ENCODE measurements at places on chromosomes 12 and 14. TPM values are rescaled to one million over a fixed set of nuclear protein-coding genes. Genes with fewer than 3 reads are reported as not detected.

KRT83 gene
- 1.4 TPM for total RNA-seq

GRCh38 chr12:117084405-117085317, 14.6 kb downstream of the TESC start:
- no peak for DNase-seq

- DNase-seq: no peak
These were observed 1.7 kb downstream of the ATF7 start for GRCh38 chr12:53624458-53624857.

GTF2A1 gene
- total RNA-seq: 32.0 TPM

DNA sequence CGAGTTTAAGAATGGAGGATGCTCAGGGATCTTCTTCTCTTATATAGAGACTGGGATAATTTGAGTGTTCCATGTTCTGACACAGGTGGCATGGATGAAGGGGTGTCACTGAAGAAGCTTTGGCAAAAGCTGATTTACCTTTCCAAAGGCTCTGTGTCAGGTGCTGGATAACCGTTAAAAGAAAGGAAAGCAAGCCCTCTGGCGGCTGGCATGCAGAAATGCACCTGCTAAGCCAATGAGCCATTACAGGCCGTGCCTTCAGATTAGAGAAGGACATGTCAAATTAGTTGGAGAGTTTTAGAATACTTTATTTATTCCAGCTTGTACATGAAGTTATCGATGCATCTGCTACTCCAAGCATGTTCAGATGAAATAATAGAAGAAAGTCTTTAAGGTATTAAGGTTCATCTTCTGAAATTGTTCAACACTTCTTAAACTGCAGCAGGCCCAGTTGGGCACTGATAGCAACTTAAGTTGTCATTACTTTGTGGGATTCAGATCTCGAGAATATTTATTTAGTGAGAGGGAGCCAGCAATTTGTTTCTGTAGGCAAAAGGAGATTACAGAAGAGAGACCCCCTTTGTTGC, 678.2 kb downstream of the NRXN3 start:
- DNase-seq: peak; percentile 48

ESRRB gene
- total RNA-seq: not detected

AICDA gene
- total RNA-seq: not detected

NYNRIN gene
- 0.12 TPM for total RNA-seq

TAS2R7 gene
- total RNA-seq: not detected

DNA sequence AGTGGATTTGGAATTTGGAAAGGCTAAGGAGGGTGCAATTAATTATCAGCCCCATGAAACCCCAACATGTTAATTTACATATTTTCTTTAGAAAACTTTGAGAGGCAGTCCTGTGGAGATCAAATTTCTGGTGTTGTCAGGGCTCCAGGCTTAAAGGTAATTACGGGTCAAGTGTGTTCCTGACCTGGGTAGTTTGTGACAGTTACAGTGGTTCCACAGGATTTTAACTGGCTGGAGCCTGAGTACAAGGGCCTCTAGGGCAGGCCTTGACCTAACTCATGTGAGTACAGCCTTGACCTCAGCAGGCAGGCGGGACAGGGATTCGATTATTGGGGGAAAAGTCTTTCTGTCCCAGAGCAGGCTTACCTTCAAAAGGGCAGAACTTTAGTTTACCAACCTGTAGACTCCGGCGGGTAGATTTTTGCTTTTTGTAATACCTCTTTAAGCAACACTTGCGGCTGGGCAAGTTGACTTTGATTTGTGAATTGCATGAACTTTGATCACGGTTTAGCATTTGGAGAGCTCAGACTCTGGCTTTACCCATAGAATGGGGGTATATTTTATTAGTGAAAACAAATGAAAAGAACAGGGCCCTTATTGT, 8.4 kb upstream of the PPTC7 start:
- DNase-seq: no peak

CMKLR1 gene
- not detected for total RNA-seq

DNA sequence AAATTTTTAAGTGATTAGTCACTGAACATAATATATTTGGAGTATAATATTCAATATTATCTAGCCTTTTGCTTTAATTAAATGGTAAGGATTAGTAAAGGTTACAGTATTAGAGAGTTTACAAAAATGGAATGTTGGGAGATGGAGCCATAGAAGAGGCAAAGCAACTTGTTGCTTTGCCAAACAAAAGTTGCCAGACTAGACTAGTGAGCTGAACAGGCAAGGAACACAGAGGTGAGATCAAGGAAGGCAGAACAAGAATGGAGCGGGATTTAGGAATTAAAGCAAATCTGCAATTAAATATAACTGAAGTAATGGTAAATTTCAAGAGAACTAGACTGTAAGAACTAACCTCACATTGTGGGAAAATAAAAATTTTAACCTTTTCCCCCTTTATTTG, 5.1 kb downstream of the ARF6 start:
- DNase-seq: no peak

TMEM63C gene
- total RNA-seq: not detected

DNA sequence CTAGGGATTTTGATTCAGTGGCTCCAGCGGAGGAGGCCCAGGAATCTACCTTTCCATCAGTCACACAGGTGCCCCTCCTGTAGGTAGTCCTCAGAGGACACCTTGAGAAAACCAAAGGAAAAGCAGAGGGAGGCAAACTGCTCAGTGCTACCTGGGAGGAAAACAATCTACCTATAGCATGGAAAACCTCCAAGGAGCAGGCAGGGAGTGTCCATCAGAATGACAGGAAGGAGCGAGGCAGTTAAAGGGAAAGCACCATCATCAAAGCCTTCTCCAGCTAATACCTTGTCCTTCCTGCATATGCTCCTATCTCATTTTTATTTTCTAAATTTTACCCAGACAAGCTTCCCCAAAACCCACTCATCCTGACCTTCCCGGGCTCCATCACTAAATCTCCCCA, 25.4 kb downstream of the DPF3 start:
- no peak for DNase-seq

GRCh38 chr12:49748800-49749199, 7.4 kb downstream of the TMBIM6 start:
- DNase-seq: no peak

DNA sequence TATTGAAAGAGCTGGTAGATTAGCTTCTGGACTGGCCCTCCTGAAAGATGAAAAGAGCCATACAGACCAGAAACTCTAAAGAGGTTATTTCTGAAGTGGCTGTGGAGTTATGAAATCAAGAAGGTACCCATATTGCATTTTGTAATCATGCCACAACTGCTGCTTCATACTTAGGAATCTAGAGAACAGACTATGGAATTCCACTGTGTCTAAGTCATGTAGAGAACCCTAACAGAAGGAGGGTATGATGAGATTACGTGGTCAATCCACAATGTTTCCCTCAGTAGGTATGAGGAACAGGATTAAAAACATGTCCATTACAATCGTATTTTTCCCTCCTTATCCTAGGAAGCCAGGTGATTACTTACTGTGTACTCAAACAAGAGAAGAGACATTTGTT, 708.8 kb downstream of the RERGL start:
- DNase-seq: no peak

GRCh38 chr12:107584563-107584962, 101.0 kb upstream of the PWP1 start:
- no peak for DNase-seq

LMNTD1 gene
- total RNA-seq: 0.15 TPM

SYT10 gene
- total RNA-seq: not detected

TAS2R13 gene
- total RNA-seq: 0.35 TPM

GRCh38 chr12:93247313-93247991, 130.3 kb upstream of the NUDT4 start:
- no peak for DNase-seq

DNA sequence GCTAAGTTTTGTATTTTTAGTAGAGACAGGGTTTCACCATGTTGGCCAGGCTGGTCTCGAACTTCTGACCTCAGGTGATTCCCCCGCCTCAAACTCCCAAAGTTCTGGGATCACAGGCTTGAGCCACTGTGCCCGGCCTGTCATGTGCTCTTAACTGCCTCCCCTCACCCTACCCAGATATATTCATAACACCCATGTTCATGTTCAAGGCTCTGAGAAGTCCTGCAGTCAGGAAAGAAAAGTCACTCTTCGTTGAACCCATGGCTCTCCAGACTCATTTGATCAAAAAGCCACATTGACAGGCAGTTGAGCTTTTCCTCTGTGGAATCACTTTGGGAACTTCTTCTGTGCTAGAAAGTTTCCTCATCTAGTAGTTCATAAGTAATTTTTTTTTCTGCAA, 545.5 kb upstream of the TBX3 start:
- DNase-seq: no peak

CCDC177 gene
- not detected for total RNA-seq

DNA sequence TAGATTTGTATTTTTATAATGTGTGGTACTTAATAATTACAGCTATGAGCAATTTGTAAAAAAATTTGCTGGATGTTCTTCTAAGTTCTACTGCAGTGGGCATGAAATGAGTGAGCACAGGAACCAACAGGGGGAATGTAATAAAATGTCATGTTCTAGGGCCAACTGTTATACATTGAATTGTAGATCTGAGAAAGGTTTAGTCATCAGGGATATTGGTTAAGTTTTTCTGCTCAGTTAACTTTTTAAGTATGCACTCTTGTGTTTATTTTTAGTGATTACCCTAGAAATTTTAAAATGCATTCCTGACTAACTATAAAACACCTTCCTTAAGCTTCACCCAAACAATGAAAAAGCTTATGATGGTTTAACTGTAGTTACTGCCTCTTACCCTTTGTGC, 101.8 kb downstream of the CAND1 start:
- no peak for DNase-seq

IL22 gene
- not detected for total RNA-seq

DNA sequence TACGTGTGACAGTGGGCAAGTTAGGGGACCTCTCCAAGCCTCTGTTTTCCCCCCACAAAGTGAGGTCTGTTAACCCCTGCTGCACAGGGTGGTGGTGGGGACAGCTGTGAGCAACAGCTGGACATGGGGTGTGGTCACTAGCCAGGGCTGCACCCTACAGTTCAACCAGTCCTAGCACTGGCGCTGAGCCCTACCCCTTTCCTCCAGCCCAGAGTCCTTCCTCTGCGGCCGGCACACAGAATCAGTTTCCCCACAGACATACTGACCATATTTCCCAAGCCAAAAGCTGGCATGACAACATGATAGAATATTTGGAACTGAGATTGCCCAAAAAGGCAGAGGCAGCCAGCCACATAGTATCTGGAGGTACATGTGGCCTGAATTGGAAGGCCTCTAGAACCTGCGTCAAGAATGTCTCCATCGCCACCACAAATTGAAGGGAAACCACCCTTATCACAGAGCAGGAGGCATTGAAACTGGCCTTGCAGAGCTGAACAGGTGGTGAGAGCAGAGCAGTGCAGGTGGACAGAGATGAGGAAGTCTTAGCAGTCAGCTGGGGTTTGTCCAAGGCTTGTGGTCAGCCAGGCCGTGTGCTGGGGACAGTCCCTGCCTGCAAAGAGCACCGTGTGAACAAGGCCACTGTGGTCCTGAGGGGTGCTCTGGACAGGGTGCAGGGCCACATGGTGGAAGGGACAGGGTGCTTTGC, 21.2 kb downstream of the DEGS2 start:
- no peak for DNase-seq

- no peak for DNase-seq
These were observed 163.5 kb downstream of the CCER1 start for GRCh38 chr12:90791445-90791844.

KLRC1 gene
- 0.25 TPM for total RNA-seq

DNA sequence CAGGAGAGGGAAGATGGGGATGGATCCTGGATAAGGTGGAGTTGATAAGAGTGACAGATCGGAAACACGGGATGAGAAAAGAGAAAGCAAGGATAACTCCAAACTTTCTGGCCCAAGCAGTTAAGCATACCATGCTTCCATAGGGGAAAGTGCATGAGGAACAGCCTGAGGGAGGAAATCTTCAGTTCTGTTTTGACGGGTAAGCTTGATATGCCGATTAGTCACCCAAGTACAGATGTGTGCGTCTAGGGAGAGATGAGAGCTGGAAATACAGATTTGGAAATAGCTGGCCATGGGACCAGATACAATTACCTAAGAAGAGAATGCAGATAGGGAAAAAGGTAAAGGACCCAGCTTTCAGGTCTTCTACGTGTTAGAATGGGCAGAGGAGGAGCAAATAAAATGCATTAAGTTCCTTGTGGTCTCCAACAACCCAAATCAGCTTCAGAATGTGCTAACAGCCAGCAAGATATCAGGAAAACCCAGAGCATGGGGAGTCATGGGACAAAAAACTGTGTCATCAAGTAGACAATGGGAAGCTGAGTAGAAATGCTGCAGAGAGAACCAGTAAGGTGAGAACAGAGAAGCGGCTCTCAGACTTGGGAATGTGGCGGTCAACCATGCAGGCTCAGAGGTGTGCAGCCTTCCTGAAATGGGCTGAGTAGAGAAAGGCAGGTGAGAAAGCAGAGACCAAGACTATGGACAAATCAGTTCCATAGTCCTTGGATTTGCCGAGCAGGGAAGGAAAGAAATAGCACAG, 56.3 kb downstream of the PPP1R36 start:
- no peak for DNase-seq

- DNase-seq: no peak
These were observed 37.0 kb upstream of the PPFIBP1 start for GRCh38 chr12:27486961-27487360.

NKX2-1 gene
- total RNA-seq: not detected

- no peak for DNase-seq
These were observed 103.9 kb downstream of the FSCB start for GRCh38 chr14:44403193-44403592.

DNA sequence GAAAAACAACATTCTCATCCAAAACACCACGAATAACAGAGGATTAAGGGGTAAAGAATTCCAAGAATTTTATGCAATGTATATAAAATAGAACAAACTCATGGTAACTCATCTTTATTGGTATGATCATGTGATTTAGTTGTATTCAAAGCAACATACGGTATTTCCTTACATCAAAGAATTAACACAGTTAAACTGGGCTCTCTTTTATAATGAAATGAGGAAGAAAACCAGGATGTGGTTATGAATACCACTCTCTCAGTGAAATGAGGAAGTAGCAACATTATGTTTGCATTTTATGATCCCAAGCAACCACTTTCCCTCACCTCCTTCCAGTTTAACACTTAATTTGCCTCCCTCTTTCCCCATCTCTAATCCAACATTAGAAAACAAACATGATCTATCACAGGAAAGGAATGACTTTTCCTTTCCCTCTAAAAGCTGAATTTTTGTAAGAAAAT, 22.9 kb downstream of the SPTLC2 start:
- no peak for DNase-seq

- DNase-seq: no peak
These were observed 187.0 kb downstream of the NUAK1 start for GRCh38 chr12:105951732-105952131.

ATXN3 gene
- total RNA-seq: 32.3 TPM
